ENCODE measurements at places on chromosomes 5 and 9.

GRCh38 chr5:169350759-169351240, 49.9 kb upstream of the SLIT3 start:
- DNase-seq = peak; percentile 97

DNA sequence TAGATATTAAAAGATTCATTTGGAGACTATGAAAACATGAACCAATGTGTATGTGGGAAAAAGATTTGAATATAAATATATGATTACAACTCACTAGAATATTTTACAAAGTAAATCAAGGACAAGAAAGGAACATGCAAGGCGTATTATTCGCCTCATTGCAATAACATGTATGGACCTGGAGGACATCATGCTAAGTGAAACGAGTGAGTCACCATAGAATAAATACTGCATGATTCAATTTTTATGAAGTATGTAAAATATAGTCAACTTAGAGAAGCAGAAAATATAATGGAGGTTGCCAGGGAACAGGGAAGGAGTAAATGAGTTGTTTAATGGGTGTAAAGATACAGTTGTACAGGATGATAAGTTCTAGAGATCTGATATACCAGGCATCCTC, 4.9 kb downstream of the TXNDC8 start:
- no peak for DNase-seq

- DNase-seq = no peak
Observed at GRCh38 chr9:121292801-121293241, 24.9 kb downstream of the GSN start.

GRCh38 chr9:117587263-117587662, 116.9 kb upstream of the TLR4 start:
- DNase-seq = no peak

DNA sequence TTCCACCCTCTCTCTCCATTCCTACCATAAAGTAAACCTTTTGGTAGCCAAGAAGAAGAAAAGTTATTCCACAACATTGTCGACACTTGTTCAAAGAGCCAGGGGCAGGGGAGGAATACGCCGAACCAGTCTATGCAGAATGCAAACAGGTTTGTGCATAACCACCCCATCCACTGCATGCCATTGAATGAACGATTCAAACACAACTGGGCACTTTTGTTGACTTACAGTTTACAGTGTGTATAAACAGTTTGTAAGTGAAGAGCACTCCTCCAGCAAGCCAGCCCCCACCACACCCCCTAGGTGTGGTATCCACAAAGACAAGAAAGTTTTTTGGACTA, 6.8 kb upstream of the S1PR3 start:
- DNase-seq = no peak

Measured in ACHN (cell line).